Stimulated activated CD8-positive, alpha-beta memory T cell treated with anti-CD3 and anti-CD28 coated beads, Interleukin-4, amount 100 ng/mL, for 48 hours (primary cell): ENCODE measurements at places on chromosomes 1 and 21.
A peak's percentile ranks its signal among the peaks of the same experiment; 100 is the strongest.

GRCh38 chr21:36927719-36928117 is 38.8 kb downstream of the HLCS start:
- DNase-seq = peak; percentile 90

DNA sequence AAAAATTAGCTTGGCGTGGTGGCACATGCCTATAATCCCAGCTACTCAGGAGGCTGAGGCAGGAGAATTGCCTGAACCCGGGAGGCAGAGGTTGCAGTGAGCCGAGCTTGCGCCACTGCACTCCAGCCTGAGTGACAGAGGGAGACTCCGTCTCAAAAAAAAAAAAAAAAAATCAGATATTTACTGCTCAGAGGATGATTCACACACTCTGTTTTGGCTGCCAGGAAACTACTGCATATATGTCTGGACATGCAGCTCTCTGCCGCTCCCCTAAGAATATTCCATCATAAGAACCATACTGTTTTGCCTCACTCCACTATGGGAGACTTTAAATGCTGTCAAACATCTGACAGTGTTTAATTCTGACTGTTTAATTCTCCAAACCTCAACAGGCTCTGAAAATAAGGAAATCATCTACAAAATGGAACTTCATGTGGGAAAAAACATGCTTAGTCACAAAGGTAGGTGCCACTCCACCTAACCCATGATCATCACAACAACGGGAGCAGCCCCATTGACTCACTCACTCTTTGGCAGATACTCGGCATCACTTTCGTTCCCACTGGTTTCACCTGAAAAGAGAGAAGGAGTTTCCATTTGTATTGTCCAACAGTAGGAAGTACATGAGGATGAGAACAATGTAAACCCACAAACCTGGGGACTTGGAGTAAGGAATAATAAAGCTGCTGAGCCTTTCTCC is 29.3 kb upstream of the BCAS2 start:
- DNase-seq = no peak

DNA sequence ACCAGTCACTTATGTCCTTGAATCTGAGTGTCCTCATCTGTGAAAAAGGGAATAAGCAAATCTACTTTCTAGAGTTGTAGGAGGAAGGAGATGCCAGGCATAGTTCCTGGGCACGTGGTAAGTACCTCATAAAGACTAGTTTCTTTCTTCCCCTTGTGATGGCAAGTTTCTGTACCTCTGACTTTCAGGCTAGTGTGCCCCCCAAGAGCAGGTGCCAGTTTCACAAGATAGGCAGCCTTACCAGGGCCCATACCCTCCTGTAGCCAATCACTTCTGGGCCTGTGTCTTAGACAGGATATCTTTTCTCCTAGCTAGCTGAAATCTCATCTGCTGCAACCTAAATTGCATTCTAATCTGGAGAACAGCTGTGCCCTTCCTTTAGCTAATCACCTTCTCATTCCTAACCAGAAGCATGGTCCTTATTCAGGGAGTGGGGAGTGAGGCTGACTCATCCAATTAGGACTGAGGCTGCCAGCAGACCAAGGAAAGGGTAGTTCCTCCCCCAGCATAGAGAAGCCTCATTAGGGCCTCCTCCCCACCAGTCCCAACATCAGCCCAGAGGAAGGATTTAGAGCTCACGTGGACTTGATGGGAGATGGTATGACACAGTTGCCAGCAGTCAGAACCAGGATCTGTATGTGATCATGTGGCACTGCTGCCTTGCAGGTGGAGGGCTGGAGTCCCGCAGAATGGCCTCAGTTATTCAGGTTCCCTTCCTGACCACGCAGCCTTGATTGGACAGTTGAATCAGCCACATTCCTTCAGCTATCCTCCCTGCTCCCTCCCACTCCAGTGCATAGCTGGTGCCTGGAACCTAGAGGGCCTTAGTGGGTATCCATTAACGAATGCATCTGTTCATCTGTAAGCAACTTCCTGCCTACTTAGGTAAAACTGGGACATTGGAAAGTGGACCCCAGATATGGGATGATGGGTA is 7.9 kb downstream of the KLHDC8A start:
- DNase-seq = no peak

DNA sequence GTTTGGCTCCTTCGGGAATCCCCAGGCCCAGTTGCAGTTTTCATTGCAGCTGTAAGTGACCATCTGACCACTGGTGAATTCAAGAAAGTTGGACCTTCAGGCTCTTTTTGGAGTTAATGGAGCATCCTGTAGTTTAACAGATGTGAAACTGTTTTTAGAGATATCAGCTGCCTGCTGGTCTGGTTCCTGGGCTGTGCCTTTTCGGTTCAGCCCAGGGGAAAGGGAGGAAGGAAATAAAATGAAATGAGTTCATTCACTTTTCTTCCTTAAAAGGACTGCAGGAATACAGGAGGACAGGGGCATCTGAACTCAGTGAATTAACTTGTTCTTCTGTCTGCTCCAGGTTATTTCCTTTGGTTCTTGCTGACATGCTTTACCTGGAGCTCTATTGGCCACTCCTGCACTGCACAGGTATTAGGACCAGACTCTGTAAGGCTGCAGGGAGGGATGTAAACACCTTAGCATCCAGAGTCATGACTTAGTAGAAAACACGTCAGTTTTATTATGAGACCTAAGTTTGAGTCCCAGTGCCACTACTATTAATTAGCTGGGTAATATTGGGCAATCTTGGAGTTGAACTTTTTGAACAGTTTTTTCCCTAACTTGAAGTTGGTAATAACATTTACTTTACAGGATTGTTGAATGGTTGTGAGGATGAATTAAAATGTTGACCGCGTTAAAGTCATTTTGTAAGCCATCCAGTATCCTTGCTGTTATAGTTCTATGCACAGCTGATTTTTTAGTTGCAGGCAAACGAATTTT is 83.6 kb downstream of the LRRC8D start:
- DNase-seq = no peak

DNA sequence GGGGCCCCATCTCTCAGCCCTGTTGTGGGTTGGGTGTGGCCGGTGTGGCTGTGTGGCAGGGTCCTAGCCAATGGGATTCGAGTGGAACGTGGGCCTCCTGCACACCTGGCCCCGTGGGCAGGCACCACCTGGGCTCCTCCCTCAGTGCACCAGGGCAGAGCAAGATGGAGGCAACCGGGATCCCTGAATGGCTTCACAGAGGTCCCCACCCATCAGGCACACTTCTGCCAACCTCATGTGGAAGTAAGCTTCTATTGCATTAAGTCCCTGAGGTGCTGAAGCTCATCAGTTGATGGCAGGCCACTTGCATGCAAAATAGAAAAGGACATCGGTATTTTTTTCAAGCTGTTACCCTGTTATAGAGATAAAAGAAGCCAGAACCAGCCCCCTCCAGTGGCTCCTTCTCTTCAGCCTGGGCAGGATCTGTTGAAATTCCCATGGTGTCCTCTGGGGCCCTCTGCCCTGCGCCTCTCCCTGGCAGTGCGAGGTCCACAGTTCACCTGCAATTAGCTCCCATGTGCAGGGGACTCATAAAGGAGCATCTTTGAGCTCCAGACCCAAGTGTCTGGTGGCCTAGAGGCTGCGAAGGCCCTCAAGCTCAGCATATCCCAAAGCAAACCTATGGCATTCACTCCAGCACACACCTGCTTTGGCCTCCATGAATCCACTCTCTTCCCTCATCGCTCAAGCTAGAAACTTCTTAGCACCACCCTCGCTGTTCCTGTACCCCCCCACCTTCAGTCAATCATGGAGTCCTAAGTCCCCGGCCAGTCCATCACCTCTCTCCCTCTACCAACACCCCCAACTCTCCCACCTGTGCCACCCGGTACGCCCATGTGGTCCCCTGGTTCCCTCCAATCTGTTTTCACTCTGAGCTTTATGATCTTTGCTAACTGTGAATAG is 2.1 kb upstream of the SLC45A1 start:
- no peak for DNase-seq

- DNase-seq = no peak
Observed at GRCh38 chr1:201376107-201376463, 1.4 kb downstream of the TNNT2 start.

DNA sequence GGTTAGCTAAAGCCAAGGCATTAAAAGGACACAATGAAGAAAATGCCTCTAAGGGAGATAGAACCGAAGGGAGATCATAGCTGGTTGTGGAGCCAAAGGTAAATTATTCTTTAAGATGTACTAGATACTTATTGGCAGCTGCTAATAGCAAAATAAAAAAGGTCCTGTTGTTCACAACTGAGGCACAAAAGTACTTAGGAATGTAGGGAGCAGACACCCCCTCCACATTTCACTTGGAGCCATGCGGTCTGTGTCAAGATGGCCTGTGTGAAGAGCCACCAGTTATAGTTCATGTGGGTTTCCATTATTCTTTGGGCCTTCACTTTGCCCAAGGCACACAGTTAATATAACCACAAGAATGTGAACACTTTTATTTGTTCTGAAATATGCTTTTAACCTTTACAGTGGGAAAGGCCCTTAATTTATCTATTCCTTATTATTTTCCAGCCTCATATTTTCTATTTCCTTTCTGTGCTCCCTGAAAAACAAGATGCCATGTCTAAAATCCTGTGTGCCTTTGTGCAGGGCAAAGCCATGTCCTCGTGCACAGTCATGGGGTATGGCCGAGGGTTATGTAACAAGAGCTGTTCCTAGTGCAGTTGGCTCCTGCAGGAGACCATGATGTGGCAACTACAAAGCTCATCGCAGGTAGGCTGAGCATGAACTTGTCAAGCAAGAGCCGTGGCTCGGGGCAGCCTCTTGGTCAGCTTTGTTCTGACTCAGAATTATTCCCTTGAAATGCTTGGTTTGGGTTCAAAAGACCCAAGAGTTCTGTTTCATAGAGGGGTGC is 16.2 kb upstream of the WDR26 start:
- DNase-seq = no peak

GRCh38 chr1:221878134-221878533 is 136.2 kb upstream of the DUSP10 start:
- DNase-seq = no peak

DNA sequence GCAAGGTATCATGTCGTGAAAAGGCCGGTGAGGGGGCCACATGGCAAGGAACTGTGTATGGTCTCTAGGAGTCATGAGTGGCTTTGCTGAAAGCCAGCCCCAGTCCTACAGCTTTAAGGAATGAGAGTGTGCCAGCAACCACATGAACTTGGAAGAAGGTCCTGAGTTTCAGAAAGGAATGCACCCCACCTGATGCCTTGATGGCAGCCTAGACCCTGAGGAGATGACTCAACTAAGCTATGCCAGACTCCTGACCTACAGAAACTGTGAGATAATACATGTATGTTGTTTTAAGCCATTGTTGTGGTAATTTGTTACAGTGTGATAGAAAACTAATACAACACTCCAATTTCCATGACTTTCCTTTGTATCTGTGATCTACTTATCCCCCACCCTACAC is 33.5 kb upstream of the AKT3 start:
- no peak for DNase-seq

GRCh38 chr21:24628046-24628445 is 979.2 kb downstream of the MRPL39 start:
- no peak for DNase-seq

- peak; percentile 68 for DNase-seq
Observed at GRCh38 chr1:40980453-40981121, 1.1 kb downstream of the CTPS1 start.

DNA sequence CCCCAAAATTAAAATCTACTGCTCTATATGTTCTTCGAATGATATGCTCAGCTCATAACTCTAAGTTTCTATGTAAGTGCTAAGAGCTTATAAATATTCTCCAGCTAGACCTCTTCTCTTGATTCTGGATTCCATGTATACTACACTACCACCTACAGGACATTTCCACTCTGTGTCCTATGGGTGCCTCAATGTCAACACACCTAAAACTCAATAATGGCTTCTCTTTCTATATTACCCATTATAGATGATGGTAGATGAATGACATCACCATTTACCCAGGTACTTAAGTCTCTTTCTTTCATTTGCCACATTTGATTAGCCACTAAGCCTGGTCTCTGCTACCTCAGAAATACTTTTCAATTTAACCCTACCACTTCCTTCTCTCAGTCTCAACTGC is 41.3 kb downstream of the TBX19 start:
- DNase-seq = no peak

GRCh38 chr1:44693900-44694299 is 19.4 kb downstream of the ARMH1 start:
- DNase-seq = no peak

GRCh38 chr1:113669988-113670387 is 89.3 kb downstream of the PHTF1 start:
- DNase-seq = no peak

DNA sequence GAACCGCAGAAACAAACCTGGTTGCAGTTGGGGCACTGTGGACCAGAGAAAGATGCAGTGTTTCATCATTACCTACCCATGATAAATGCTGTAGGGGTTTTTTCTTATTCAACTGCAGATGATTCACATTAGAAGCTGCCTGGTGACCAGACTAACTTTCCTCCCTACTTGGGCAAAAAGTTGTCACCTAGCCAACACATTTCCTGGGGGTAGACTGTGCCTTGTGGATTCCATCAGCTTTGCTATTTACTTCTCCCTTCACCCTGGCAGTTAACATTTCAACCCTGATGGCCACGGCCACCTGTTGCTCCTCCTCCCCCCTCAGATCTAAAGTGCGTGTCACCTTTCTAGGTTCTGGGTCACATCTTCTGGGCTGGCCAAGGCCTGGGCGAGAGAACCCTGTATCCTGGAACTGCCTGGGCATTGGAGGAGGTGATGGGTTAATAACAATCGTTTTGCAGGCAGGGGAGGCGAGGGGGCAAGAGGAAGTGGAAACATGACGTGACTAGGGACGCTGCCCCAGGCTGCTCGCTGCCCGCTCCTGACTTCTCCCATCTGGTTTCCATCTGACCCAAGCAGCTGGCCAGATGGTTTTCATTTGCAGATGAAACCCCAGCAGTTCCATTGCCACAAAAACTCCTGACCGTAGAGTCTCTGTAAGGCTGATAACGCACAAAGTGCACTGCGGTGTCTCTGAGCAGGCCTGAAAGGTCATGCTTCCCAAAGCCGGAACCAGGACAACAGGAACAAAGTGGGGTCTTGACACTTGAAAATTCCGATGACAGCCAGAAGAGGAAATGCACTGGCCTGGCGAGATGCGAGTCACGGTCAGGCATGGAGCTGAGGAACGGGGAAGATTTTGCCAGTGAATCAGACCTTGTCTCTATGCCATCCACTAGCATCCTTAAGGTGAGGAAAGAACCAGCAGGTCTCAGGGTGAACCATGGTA is 36.6 kb downstream of the CAPZB start:
- peak; percentile 39 for DNase-seq

- no peak for DNase-seq
Observed at GRCh38 chr1:25080294-25081209, 150.5 kb upstream of the RUNX3 start.
